Stimulated activated CD4-positive, alpha-beta T cell treated with anti-CD3 and anti-CD28 coated beads, Interleukin-4, amount 100 ng/mL, for 4 hours (primary cell): ENCODE measurements at places on chromosomes 2 and 18.

DNA sequence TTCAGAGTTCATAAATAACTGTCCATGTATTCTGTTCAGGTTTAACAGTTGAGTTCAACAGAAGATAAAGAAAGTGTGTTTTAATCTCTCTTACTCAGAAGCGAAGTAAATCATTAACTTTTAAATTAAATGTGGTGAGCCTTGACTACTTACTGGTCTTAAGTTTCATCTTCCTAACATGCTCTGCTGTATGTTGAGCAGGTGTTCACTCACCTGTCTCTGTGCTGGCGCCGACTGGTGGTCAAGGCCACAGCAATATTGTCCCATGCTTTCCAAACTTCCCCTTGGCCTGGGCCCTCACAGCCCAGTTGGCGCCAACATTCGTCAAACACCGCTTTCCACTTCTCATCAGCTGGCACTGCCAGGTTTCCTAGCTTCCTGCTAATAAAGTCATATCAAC is 17.0 kb upstream of the MPP4 start:
- DNase-seq, result no peak

DNA sequence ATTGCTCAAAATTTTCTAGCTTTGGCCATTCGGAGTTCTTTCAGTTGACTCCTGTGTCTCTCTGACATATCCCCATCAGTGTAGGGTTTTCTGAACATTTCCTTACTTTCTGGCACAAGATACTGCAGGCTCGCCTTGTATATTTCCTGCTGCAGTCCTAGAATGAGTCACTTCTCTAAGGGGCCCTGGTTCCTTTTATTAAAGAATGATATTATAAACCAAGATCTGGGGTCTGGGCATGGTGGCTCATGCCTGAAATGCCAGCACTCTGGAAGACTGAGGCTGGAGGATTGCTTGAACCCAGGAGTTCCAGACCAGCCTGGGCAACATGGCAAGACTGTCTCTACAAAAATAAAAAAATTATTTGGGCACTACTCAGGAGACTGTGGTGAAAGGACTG is 3.0 kb upstream of the RPL37A start:
- no peak for DNase-seq

DNA sequence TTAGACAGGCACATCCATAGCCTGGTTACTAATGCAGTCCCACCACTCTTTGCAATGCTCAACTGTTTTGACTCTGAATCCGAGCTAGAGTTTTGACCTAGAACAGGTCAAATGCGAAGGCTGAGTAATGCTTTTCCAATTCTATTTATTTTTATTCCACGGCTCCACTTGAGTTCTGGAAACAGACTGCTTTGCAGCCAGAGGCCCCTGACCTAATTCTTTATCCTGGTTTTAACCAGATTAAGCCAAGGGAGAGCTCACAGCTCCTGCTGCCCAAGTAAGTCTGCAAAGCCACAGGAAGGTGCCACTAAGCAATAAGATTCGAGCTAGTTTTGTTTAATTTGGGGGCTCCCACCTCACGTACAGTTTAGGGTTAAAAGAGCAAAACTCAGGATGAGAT is 51.4 kb downstream of the MREG start:
- no peak for DNase-seq

GRCh38 chr2:96881349-96882195 is 11.7 kb upstream of the SEMA4C start:
- no peak for DNase-seq

- DNase-seq, result no peak
These were observed 892 bp downstream of the CELF4 start for GRCh38 chr18:37564711-37565100.

DNA sequence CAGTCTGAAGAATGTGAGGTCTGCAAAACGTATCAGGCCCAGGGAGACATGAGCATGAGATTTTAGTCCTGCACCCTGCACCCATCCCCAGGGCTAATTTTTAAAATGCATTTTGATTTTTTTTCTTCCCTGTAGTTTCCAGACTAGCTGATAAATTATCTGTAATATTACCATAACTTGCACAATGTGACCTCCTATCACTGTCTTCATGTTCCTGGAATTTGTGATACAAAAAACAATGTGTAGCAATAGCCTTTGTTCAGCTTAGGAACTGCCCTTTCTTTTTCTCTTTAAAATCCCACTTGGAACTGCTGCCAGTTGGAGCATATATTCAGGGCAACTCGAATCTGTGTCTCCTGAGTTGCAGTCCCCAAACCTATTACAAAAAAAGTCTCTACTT is 222.8 kb upstream of the HS6ST1 start:
- no peak for DNase-seq
